ENCODE measurements at places on chromosomes 6 and 20.
A peak's percentile ranks its signal among the peaks of the same experiment; 100 is the strongest.

GRCh38 chr6:112475083-112475482 is 128.0 kb downstream of the RFPL4B start:
- DNase-seq, result no peak

DNA sequence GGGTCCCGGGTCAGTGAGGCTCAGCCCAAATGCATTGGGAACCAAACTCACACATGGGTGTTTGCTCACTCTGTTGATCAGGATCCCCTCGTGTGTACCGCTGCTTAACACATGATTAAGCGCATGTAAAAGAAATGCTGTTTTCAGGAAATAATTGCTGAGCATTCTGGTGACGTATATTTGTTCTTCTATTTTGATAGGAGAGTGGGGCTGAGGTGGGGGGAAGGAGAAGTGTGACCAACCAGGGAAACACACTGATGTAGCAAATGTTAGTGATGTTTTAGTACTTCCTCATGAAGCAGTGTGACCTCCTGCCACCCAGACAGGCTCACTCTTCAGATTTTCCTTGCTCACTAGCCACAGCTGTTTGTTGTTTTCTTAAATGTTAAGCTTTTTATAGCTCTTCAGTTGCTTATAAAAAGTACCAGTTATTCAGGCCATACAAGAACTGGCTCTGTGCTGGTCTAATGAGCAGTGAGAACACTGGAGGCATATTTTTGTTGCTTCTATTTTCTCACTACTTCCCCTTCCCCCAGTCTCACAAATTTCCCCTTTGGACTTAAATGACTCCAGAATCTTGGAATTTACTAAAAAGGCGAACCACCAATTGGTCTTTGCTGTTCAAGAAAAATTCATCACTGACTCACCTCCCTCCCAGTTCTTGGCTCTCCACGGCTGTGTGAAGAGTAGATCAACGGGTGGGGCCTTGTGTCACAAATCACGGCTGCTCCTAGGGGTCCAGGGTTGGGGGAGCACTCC is 79.2 kb upstream of the BACH2 start:
- DNase-seq, result no peak

DNA sequence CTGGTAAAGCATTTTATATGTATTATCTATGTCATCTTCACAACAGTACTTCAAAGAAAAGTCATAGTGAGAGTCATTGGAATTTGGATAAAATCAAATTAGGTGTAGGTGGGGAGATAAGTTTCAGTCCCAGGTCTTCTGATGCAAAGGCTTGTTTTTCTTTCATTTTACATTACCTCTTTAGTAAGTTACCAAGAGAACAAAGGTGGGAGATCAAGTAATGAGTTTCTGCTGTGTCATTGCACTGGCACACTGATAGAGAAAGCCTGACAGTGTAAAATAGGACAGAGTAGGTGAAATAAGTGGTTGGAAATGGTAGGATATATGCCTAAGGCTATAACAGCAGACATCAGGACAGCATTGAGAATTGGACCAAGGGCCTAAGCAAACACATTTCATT is 250.4 kb downstream of the NKAIN2 start:
- DNase-seq, result no peak

DNA sequence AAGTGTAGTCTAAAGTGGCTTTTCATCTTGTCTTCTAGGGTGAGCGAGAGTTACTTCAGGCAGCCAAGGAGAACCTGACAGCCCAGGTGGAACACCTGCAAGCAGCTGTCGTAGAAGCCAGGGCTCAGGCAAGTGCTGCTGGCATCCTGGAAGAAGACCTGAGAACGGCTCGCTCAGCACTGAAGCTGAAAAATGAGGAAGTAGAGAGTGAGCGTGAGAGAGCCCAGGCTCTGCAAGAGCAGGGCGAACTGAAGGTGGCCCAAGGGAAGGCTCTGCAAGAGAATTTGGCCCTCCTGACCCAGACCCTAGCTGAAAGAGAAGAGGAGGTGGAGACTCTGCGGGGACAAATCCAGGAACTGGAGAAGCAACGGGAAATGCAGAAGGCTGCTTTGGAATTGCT is 27.1 kb downstream of the C20orf173 start:
- no peak for DNase-seq

DNA sequence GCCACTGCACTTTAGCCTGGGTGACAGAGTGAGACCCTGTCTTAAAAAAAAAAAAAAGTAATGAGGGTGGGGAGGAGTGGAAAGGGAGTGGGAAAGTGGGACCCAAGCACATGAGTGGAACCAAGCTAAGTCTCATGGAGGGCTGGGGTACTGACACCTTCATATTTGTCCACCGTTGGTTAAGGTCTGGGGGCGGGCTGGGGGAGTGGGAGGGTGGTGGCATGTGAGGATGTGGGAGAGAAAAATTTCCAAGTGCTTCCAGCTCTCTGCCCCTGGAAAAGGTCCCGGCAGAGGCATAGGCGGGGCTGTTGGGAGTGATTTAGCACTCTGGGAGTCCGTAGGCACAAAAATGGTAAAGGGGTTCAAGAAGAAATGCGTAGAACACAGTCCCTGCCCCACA is 6.1 kb downstream of the PSORS1C2 start:
- no peak for DNase-seq

GRCh38 chr6:132390017-132390416 is 11.3 kb downstream of the MOXD1 start:
- no peak for DNase-seq

- no peak for DNase-seq
These were observed 20.7 kb upstream of the SLC2A12 start for GRCh38 chr6:134073161-134073560.

GRCh38 chr20:208942-209566 is 18.0 kb upstream of the DEFB129 start:
- peak; percentile 5 for DNase-seq

GRCh38 chr6:140731741-140732140 is 1357.3 kb upstream of the CITED2 start:
- DNase-seq, result no peak

GRCh38 chr20:50101887-50102286 is 11.1 kb downstream of the UBE2V1 start:
- no peak for DNase-seq

GRCh38 chr6:50091641-50092040 is 41.9 kb upstream of the DEFB112 start:
- DNase-seq, result no peak

GRCh38 chr6:147438758-147439528 is 69.5 kb upstream of the SAMD5 start:
- DNase-seq, result peak; percentile 61

- no peak for DNase-seq
These were observed 79.3 kb upstream of the FOXQ1 start for GRCh38 chr6:1232578-1232977.

GRCh38 chr6:112061605-112062004 is 7.7 kb downstream of the CCN6 start:
- no peak for DNase-seq

DNA sequence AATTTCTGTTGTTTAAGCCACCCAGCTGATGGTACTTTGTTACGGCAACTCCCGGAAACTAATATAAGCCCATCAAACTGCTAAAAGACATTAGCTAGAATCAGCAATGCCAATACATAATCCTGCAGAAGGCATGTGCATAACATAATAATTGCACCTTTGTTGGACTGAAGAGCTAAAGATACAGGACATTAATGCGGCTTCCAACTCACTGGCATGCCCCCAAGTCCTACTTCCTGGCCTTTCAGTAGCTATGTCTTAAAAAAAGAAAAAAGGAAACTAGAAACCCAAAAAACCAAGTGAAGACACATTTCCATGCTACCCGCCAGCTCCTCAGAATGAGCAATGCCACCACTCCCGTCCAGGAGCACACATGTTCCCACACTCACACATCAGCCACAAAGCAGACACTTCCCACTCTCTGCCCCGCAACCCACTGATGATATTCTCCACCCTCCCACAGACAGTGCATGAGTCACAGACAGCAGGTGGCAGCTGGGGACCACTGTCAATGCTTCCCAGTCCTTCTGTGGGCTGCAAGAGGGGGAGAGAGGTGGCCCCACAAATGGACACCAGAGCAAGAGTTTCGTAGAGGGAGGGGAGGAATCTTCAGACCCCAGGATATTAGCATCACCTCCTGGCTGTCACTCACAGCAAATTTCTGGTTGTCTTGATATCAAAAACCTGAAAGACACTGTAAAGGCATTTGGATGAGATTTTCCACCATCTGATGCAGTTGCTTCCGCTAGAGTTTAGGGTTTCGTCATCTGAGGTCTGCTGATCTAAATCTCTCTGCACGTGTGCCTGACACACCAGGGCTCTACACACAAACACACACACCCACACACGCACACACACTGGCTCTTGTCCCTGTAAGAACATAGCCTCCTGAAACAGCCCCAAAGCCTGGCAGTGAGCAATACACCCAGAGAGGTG is 32.8 kb downstream of the GFOD1 start:
- DNase-seq, result no peak

DNA sequence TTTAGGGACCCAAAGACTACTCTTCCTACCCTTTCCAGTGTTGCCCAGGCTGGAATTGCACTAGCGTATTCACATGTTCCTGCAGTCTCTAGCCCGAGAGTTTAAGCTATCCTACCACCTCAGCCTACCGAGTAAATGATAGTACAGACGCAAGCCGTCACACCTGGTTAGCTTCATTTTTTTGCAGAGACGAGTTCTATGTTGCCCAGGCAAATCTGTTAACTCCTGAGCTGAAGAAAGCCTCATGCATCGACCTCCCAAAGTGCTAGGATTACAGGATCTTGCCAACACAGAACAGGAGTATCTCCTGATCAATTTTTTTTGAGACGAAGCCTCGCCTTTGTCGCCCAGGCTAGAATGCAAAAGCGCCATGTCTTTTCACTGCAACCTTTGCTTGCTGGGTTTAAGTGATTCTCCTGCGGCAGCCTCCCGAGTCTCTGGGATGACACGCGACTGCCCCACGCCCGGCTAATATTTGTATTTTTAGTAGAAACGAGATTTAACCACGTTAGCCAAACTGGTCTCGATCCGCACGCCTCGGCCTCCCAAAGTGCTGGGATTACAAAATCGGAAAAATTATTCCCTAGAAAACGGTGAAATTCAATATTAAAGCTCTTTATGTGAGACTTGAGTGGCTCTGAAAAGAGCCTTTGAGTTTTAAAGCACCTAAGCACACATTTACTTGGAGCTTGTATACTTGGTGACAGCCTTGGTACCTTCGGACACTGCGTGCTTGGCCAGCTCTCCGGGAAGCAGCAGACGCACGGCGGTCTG is 128.5 kb downstream of the HFE start:
- no peak for DNase-seq

All from iPS DF 6.9 (cell line).